MV-4-11 (cell line): ENCODE measurements at places on chromosomes 16 and 17.

GRCh38 chr17:21033350-21033749 is 9.5 kb downstream of the USP22 start:
- no peak for DNase-seq

DNA sequence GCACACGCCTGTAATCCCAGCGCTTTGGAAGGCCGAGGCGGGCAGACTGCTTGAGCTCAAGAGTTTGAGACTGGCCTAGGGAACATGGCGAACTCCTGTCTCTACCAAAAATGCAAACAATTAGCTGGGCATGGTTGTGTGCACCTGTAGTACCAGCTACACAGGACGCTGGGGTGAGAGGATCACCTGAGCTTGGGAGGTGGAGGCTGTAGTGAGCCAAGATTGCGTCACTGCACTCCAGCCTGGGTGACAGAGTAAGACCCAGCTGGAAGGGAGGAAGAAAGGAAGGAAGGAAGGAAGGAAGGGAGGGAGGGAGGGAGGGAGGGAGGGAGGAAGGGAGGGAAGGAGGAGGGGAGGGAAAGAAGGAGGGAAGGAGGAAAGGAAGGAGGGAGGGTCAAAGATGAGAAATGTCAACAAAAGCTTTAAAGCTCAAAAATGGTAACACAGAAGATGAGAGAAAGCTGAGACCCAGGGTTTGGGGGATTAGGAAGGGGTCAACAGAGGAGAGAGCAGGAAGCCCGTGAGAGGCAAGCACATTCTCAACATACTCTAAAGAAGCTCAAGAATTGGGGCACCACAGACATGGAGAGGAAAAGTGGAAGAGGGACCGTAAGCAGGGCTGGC is 5.0 kb upstream of the KRT19 start:
- DNase-seq, result no peak

- no peak for DNase-seq
Measured at GRCh38 chr17:79948406-79948944, 87.2 kb downstream of the TBC1D16 start.

- peak; percentile 81 for DNase-seq
Measured at GRCh38 chr17:7912927-7913524, 3.1 kb downstream of the RNF227 start.

DNA sequence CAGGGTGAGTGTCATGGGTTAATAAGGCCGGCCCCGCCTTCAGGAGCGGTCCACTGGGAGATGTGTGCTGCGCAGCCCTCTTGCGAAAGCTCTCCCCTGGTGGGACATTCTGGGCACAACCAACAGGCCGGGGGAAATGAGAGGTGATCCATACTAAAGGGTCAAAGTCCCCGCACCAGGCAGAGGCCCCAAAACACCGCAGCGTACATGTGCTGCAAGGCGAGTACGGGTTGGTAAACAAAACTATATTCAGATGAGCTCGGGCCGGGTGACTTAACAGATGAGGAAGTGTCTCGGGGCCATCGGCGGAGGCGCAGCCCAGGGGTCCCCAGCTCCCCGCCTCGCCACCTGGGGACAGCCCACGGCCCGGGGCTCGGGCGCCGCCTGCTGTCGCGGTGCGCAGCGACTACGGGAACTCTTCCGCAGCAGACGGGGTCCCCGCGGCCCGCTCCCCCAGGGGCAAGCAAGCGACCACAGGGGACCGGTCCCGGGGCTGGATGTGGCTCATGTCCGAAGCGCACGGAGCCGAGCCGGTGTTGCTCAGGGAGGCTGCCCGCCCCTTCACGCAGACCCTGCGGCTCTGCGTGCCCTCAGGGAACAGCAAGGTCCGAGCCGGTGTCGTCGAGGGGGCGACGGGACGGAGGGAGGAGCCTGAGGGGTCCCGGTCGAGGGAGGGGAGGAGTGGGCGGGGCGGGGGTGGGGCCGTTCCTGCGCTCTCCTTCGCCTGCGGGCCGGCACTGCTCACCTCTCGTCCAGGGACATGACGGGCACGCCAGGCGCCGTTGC is at the start of gene RAB37:
TSS of gene RAB37 (plus strand) at position 744 of the 786 bp plus-strand sequence. CDS start at position 761, 17 bp downstream.
- peak; percentile 96 for DNase-seq

- no peak for DNase-seq
Measured at GRCh38 chr16:84813141-84813934, 6.4 kb upstream of the CRISPLD2 start.

GRCh38 chr17:54013072-54013471 is 190.3 kb downstream of the KIF2B start:
- DNase-seq, result no peak

DNA sequence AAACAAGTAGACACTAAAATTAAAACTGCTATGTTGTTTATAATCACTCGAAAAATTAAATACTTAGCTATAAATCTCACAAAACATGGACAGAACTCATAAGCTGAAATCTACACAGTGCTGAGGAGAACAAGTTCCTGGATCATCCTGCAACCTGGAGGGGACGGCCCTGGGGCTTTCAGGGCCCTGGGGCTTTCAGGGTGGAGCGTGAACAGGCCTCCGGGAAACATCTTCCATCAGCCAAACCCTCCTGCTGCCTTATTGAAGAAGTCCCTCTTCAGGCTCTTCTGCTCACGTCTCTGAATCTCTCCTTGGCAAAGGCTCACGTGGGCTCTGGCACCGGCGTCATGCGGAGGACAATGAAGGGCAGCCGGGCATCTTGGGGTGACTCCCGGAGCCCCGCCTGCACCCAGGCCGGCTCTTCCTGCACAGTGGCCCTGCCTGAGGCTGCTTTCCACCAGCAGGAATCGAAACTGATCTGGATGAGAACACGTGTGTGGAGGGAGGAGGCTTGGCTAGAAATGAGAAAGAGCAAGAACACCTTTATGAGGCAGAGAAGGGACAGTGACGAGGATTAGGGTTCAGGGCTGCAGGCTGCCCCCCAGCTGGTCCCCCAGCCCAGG is 127.3 kb downstream of the CDRT15L2 start:
- DNase-seq, result peak; percentile 24

DNA sequence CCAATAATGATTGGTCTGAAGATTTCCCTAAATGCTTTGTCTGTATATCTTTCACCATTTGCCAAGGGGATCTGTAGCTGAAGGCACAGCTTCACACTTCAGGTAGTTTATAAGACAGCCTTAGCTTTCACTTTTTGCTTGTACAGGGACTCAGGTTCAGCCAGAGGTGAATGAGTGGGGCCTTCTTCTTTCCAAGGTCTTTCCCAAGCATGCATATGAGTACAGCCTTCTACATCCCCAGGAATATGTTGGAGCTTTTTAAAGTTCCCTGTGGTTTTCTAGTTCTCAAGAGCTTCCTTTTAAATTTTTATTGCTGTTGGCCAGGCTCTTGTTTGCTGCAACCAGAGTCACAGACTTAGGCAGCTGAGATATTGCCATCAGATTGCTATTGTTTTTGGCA is 17.9 kb upstream of the SPDYE4 start:
- DNase-seq, result no peak

DNA sequence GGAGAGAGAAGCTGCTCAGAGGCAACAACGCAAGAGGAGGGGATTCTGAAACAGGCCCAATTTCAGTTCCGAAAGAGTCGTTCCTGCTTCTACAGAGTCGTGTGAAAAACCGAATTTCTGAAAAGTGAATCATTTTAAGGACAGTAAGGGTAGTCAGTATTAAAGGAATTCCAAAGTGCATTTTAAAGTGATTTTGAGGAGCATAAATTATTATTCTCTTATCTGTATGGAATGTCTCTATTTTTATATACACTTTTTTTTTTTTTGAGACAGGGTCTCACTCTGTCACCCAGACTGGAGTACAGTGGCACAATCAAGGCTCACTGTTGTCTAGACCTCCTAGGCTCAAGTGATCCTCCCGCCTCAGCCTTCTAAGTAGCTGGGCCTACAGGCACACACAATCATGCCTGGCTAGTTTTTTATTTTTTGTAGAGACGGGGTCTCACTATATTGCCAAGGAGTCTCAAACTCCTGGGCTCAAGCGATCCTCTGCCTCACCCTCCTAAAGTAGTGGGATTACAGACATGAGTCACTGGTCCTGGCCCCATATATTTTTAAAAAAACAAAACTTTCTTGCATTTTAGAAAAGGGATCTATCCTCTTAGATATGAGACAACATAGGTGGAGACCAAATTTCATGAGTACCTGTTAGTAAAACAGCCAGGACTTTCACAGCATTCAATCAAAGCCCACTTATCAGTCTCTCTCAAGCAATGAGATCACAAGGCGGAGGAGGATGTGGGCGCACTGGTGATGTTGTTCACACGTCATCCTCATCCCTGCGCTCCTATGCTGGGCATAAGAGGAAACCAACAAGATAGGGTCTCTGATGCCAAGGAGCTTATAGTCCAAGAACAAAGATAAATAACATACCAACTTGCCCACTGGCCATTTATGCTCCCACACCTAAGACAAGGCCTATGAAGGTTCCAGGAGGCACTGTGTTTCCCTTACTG is 53.2 kb downstream of the SMG6 start:
- no peak for DNase-seq

GRCh38 chr17:82198092-82198491 is 14.6 kb downstream of the CCDC57 start:
- DNase-seq, result no peak

- peak; percentile 52 for DNase-seq
Measured at GRCh38 chr16:17602678-17603077, 131.9 kb upstream of the XYLT1 start.

DNA sequence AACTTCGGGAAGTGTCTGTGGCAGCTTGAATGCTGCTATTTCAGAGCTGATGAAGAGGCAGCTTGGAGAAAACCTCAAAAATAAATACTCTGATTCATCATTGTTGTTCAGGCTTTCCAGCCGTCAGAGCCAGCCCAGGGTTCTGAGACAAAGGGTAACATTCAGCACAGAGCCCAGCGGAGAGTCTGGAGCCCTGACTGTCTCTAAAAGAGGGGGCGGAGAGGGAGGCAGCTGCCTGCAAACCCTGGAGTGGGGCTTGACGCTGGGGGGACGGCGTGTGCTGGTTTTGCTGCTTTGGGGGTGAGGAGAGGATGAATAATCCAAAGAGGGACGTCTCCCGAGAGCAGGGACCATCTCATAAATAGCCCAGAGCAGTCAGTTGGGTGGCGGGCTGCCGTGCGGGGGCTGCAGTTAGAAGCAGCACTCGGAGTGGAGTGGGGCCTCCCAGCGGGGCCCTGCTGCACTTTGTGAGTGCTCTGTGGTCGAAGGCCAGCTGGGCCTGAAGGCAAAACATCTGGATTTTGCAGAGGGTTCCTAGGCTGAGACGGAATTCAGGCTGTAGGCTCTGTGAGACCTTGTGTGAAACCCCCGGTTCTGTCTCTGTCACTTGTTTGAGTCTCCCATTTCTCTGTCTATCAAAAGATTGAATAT is 237.8 kb downstream of the PRKCA start:
- no peak for DNase-seq

DNA sequence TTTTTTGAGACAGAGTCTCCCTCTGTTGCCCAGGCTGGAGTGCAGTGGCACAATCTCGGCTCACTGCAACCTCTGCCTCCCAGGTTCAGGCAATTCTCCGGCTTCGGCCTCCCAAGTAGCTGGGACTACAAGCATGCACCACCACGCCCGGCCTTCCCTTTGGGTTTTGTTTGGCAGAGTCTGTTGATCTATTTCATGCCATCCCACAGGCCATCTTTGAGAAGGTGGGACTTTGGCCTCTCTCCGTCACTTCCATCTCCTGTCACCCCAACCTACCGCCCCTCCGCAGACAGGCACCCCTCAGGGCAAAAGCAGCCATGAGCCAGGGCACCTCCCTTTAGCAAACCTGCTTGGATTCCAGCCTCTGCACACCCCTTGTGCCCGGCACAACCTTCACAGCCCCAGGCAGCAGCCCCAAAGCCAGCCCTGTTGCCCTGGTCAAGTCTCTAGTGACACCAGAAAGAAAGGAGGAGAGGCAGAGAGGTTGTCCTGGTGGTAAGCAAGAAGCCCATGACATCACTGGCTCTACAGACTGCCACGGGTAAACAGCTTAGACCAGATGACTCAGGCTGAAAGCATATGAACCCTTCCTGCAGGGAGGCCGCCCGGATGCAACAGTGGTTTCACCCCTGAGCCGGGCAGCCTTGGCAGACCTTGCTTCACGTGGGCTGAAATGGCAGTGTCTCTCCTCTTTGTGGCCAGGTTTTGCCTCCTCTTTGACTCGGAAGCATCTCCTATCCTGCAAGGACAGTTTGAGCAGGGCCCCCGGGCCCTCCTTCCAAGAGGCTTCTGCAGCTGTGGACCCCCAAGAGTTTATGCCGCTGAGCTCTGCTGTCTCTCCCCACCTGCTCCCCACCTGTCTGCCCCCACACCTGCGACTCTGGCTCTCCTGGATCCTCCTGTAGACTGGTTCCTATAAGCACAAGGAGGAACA is 8.1 kb upstream of the TIMP2 start:
- DNase-seq, result peak; percentile 90

GRCh38 chr17:29102046-29102445 is 59.1 kb downstream of the PIPOX start:
- no peak for DNase-seq

- no peak for DNase-seq
Measured at GRCh38 chr17:79153367-79154130, 78.9 kb downstream of the ENGASE start.

DNA sequence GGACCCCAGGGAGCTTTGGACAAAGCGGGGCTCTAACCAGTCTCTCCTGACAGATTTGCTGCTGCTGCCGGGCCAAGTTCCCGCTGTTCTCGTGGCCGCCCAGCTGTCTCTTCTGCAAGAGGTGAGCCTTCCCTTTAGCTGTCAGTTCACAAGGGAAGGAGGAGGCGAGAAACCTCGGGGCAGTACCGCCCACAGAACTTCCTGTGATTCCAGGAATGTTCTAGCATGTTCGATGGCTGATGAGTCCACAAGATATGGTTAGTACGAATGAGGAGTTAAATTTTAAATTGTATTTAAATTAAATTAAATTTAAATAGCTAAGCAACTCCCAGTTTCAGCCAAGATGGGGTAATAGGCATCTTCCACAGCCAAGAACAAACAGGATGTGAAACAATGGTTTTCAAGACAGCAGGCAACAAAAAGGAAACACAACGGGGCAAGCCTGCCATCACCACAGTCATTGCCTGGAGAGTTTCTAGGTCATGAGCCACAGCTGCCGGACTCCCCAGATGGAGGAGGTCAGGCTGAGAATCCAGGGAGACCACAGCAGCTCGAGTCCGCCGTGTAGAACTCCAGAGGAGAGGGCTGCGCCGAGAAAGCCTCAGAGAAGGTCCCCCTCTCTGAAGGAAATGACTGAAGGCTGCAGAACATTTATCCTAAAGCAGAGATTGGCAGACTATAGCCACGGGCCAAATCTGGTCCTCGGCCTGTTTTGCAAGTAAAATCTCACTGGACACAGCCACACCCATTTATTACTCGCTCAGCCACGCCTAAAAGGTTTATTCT is 9.5 kb upstream of the TCF25 start:
- DNase-seq, result peak; percentile 88
